Left colon (tissue), 2 donors: ENCODE measurements at places on chromosomes 1 and 21.
A peak's percentile ranks its signal among the peaks of the same experiment; 100 is the strongest.

- DNase-seq = no peak
Measured at GRCh38 chr1:18949686-18950400, 6.6 kb downstream of the IFFO2 start.

GRCh38 chr1:46490656-46491442, 1.2 kb downstream of the DMBX1 start:
- no peak for DNase-seq

- DNase-seq = no peak
Measured at GRCh38 chr21:37342046-37342632, 24.4 kb upstream of the DYRK1A start.

GRCh38 chr1:213666113-213666512, 321.7 kb upstream of the PROX1 start:
- DNase-seq = no peak

DNA sequence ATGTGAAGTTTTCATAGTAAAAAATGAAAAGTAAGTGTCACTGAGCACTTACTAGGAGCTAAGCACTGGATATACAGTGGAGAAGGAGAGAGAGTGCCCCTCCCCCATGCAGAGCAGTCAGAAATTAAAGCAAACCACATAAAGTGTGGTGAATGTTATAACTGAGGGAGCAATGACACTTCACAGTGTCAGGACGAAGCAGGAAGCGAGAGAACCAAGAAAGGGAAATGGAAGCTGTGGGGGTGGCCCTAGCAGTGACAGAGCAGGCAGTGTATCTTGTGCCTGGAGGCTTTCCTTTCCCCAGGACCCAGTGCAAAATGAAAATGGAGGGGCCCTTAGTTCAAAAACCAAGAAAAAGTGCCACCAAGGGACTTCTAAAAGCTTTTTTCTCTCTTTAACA, 21.5 kb upstream of the RCAN3 start:
- DNase-seq = no peak

DNA sequence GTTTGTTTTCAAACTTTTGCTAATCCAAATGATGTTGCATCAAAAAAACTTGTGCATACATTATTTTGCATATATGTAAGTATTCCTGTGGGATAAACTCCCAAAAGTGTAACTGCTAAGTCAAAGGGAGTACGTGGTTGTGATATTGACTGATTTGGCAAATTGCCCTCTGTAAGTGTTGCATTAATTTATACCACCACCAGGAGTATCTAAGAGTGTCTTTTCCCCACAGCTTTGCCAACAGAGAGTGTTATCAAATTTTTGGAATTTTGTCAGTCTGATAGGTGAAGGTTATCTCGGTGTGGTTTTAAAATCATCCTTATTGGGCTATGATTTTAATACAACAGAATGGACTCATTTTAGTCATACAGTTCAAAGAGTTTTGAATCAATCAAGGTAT, 30.1 kb upstream of the PARP1 start:
- no peak for DNase-seq

DNA sequence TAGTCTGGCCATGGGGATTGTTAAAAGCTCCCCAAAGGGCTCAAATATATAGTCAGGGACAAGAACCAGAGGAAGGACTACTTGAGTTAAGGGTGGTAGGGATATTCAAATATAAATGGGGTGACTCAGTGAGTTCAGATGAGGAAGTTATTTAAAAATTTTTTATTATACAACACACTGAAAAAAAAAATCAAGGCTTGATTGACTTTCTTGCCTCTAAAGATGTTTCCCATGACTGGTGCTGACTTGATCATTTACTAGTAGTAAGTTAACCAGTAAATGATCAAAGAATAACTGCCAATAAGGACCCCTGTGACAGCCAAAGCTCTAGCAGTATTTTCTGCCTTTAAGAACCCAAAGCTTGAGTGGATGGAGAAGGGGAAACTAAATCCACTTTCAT, 357.6 kb upstream of the NR5A2 start:
- DNase-seq = no peak

DNA sequence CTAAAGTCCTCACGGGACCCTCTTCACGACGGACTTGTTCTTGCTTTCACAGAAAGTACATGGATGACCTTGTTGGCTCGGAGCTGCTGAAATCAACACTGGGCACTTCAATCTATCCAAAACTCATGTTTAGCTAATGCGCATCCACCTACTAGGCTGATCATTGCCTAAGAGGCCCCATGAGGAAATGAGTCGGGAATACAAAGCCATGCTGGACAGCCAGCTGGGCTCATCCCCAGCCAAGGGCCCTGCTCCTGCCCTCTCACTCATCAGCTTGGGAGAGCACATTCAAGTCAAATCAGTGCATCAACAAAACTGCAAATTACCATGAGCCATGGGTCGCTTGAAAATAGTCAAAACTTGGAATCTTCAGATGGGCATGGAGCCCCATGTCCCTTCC, 14.8 kb upstream of the HEYL start:
- no peak for DNase-seq

DNA sequence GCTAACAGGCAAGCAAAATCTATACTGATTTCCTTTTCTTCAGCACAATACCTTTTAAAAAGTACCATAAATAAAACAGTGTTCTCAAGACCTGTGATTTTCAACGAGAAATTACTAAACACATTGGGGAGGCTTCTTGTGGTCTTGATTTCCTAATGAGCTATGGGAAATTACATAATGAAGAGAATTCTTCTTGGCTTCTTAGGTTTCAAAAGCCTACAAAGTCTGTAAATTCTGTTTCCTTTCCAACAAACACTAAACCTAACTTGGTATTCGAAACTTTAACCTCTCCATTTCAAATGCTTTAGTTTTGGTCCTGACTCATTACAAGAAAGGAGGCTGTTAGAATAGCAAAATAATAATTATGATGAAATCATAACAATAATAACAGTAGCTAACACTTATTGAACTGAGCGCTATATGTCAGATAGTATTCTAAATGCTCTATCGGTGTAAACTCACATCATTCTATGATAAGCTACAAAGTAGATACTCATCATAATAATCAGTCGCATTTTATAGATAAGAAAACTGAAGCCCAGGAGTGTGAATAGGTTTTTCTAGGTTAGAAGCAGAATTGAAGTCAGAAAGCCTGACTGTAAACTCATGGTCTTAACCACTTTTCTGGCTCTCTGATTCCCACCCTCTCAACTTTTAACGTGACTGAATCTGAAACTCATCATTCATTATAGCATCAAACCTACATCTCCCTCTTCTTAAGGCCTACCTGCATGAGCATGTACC, 486.7 kb downstream of the SMYD3 start:
- no peak for DNase-seq

- no peak for DNase-seq
Measured at GRCh38 chr1:50497007-50497406, 73.8 kb upstream of the DMRTA2 start.

DNA sequence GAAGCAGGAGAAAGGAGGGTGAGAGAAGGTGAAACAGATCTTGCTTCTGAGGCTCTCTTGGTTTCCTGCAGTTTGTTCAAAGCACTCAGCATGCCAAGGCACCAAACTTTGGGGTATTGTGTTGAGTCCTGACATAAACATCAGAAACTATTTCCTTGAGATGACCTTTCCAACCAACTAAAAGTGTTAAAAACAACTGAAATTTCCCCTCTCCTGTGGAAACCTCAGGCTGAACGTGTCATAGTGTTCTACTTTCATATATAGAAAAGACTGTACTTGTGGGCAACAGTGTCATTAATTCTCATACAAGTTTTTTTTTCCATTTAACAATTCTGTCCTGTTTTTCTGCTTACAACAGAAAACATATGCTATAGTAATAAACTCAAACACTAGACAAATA, 6.3 kb upstream of the LYST start:
- DNase-seq = no peak

DNA sequence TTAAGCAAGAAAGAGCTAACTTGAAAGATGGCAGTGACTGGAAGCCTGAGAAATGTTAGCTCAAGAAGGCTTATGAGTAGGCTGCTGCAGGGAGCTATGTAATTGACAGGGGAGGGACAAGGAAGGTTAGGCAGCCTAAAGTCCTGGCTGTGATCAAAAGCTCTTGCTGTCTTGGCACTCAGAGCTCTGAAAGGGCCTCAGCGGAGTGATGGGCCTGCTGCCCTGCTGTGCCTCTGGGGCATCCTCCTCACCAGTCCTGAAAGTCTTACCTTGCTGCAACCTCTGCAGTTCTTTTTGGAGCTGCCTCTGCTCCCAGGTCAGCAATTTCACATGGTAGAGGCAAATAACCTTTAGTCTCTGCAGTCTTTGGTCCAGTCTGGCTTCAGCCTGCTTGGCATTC, 1.8 kb downstream of the CCDC190 start:
- no peak for DNase-seq

DNA sequence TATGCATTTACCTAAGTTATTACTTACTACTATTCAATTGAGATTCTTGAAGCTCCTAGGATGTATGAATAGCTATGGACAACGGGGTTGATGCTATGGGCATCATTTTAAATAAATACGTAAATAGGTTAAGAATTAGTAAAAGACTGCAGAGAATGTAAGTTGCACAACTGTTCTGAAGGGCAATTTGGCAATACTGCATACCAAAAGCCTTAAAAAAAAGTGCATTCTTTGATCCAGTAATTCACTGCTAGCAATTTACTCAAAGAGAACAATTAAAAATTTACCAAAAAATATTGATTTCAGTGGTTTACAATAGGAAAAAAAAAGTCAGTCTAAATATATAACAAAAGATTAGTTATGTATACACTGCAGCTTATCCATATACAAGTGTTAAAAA, 3.5 kb downstream of the ARPC5 start:
- no peak for DNase-seq

- no peak for DNase-seq
Measured at GRCh38 chr1:28256197-28256827, 3.0 kb upstream of the SESN2 start.

DNA sequence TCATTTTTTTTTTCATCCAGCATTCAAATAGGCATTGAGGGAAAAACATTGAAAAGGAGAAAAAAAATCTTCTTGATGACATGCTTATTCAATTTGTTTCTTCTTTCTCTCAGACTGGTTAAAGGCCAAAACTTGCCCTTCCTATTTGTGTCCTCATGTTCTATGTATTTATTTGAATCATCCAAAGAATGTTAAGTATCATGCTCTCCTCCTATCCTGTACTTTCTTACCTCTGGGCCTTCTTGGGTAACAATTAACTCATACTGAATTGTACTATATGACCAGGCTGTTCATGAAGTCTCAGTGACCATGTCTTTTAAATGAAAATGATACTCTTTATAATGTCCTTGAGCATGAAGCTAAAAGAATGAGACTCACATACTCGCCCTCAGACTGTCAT, 36.5 kb upstream of the DENND1B start:
- DNase-seq = no peak

DNA sequence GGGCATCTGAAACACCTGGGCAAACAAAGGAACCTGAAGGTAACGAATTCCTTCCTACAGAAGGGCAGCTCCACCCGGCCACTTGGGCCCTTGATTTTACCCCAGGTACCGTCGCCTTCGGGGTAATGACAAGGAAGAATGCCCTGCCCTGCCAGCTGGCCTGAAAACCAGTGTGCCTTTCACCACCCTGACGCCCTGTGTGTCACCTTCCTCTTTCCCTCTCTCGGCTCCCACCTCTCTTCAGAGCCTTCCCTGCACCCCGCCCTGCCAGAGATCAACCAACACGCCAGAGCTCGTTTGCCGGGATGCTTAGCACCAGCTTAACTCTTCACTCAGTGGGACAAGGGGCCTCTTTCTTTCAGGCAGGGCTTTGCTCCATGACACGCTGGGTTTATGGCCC, 86.0 kb downstream of the SIM2 start:
- DNase-seq = no peak

GRCh38 chr1:94160811-94161210, 39.9 kb upstream of the ABCA4 start:
- DNase-seq = no peak

- peak; percentile 90 for DNase-seq
Measured at GRCh38 chr1:42941640-42942330, 16.9 kb downstream of the SLC2A1 start.

DNA sequence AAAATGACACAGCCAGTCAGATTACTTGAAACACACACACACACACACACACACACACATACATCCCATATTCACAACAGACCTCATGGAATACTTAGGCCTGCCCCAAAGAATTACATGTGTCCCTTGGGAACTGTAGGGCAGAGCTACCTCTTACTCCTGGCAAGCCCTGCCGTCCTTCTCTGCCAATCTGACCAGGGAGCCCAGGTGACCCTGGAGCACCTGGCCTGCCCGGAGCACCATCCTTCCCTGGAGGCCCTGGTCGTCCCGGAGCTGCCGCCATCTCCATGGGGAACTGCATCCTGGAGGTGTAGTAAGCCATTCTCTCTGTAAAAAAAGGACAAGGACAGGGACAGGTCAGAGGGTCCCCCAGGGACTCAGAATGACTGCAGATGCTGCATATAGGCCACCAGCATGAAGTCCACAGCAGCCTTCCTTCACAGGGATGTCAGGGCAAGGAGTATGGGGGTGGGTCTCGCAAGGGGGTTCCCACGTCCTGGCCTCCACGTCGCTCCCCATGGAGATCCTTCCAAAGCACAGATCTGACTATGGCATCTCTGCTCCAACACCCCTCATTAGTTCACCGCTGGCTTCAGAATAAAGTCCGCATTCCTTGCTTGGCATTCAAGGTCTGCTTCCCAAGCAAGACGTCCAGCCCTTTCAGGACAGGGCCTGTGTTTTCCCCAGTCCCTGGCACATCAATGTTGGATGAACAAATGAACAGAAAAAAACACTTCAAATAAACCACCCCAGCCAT, 9.2 kb upstream of the PEF1 start:
- DNase-seq = no peak

DNA sequence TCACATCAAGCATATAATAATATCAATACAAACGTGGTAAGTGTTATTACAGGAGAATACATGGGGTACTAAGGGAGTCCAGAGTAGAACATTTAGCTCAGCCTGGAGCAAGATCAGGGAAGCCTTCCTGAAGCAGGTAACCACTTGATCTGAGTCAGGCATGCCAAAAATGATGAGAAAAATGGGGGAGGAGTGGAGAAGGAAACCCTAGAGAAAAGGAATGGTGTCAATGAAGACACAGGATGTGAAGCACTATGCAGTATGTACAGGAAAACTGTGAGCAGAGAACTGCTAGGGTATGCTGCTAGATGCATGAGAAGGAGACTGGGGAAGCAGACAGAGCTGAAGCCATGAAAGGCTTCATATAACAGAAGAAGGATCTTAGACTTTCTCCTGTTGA, 84.7 kb downstream of the NOTCH2 start:
- DNase-seq = no peak

- DNase-seq = no peak
Measured at GRCh38 chr1:10242811-10243210, 32.4 kb downstream of the KIF1B start.

- no peak for DNase-seq
Measured at GRCh38 chr1:179017383-179018326, 8.0 kb upstream of the FAM20B start.

- DNase-seq = no peak
Measured at GRCh38 chr1:93848350-93848883, 30.6 kb downstream of the DNTTIP2 start.
